ENCODE measurements at places on chromosomes 2 and 18.

- no peak for DNase-seq
Observed at GRCh38 chr18:75154997-75155396, 53.9 kb downstream of the PTGR3 start.

- no peak for DNase-seq
Observed at GRCh38 chr2:206518997-206519396, 75.7 kb downstream of the ADAM23 start.

DNA sequence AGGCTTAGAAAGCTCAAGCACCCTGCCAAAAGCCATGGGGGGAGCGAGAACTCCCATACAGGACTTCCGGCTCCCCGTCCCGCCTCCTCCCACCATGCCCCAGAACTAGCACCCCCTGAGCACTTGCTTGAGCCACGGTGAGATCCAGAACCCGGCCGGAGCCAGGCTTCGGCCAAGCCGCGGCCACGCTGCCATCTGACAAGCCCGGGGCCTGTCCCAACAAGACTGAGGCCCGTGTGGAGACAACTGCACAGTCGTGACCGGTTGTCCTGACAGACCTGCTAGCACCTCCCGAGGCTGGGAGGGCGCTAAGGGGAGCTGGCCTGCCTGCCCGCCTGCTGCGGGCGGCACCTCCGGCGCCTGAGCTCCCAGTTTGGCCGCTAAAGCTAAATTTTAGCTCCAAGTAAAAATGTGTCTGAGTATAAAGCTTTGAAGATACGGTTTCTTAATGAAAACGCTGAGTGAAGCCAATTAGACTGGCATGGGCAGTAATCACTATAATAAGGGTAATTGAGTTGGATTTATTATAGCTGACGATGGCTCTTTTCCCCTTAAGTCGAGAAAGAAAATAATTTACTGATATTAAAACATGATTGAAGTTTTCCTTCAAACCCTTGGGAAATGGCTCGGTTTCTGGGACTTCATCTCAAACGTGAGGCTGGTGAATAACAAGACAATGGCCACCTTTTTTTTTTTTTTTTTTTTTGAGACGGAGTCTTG lies 78.3 kb upstream of the ODC1 start:
- DNase-seq: no peak

DNA sequence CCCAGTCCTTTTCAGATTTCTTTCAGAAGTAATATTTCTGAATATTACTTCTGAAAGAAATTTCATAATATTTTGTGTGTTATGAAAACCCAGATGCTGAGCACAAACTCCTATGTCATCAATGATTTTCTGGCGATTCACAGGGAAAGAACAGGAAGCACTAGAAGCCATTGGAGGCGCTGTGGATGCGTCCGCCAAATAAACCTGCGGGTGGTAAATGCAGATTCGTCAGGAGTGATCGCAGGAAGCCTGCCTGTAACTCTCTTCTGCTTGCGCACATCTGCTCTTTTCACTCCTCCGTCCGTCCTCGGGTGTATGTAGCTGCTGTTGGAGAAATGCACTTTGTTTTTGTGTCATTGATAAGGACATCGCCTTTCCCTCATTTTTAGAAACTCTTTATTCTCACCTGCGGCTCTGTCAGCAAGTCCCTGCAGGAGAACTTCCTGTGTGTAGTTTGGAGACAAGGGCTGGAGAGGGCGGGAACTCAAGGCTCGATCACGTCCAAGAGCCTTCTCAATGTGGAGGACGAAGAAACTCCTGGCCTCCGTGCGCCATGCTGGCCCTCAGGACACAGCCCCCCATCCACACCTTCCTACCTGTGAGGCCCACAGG lies 483.8 kb downstream of the GALR1 start:
- DNase-seq: no peak
